ENCODE measurements at places on chromosomes 12 and 14.

- DNase-seq, result no peak
These were observed 59.3 kb upstream of the CCDC91 start for GRCh38 chr12:28130625-28131598.

- no peak for DNase-seq
These were observed 15.6 kb upstream of the REP15 start for GRCh38 chr12:27680619-27681018.

DNA sequence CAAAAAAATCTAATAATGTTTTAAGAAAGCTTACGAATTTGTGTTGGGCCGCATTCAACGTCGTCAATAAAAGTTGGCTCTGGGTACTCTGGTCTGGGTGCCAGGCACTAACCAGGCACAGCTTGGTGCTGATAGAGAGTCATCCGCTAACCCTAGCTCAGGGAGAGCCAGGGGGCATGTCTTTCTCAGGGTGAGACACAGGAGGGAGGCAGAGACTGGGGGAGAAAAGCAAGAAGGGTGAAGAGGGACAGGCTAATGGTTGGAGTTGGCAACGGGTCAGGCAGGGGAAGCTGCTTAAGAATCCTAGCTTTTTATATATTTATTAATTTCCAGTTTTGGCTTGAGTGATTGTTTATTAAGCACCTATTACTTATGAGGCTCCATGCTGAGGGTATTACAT, 105.0 kb downstream of the CMKLR1 start:
- no peak for DNase-seq

DNA sequence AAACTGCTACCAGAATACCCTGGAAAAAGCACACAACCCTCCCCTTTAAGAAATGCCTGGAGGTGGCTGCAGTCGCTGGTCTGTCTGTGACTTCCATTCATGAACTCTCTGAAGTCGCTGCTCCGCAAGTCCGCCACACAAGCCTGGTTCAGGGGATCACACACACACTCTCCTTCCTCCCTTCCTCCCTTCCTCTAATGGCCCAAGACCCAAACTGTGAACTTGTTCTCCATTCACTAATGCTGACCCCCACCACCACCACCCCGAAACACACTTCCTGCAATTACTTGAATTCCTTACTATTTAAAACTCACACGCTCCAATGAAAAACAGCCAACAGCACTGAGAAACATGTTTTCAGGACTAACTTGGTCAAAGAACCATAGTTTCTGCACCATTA, 1.0 kb upstream of the LMO3 start:
- no peak for DNase-seq

DNA sequence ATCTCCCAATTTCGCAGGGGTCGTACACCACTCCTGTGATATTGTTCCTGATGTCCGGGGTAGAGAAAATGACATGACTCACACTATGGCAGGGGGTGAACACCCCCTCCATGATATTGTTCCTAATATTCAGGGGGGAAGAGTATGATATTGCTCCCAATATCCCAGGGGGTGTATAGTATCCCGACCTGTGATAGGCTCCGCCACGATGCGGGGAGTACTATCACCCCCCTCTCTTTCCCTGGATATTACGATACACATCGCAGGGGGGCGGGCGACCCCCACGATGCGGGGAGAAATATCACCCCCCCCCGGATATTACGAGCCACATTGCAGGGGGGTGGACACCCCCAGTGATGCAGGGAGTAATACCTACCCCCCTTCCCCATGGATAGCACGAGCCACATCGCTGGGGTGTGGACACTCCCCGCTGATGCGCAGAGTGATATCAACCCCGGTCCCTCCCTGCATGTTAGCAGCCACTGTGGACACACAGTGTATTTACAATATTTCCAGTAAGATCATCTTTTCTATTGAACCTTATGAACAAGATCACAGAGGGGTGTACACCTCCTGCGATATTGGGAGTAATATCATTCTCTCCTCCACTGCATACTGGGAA, 17.7 kb downstream of the SMIM41 start:
- no peak for DNase-seq

GRCh38 chr12:6764011-6764828, 1.9 kb upstream of the PTMS start:
- no peak for DNase-seq

Measured in esophagus squamous epithelium (tissue), 5 donors.